ENCODE measurements at places on chromosomes 2 and 18.

GRCh38 chr2:226185616-226186211 is 613.9 kb downstream of the IRS1 start:
- DNase-seq = peak; percentile 38

- no peak for DNase-seq
These were observed 49.4 kb upstream of the CWC22 start for GRCh38 chr2:180056367-180057118.

- no peak for DNase-seq
These were observed 27.1 kb upstream of the RHOB start for GRCh38 chr2:20419752-20420151.

GRCh38 chr2:69979902-69980807 is 18.7 kb upstream of the ASPRV1 start:
- no peak for DNase-seq

GRCh38 chr2:102025583-102026267 is 34.0 kb downstream of the IL1R2 start:
- no peak for DNase-seq

DNA sequence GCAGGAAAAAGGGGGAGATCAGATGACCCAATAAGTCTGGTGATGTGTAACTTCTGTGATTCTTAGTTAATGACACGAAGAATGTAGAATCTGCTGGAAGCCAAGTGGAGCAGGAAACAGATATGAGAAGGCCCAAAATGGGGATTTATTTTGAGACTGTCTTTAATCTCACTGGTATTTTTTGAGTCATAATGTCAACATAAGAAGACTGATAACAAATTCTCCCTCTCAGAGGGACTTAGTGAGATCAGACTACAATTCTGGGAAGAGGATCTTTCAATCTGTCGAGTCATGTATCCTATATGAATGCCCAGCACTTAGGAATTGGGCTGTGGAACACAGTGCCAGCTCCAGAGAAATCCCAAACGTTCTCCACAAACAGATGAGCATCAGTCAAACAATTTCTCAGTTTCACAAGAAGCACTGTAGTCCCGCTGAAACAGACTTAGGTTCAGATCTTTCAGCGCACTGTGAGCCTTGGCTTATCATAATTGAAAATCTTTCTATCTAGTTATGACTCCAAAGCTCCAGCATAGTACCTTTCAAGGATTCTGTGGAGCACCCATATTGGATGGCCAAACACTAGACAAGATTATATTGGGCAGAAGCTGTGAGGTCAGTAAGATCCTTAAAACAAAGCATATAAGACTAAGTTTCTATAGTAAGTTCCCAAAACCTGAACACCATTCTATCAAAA is 738.2 kb downstream of the LRP1B start:
- peak; percentile 4 for DNase-seq

GRCh38 chr2:96967961-96968360 is 18.4 kb downstream of the FAM178B start:
- DNase-seq = no peak

DNA sequence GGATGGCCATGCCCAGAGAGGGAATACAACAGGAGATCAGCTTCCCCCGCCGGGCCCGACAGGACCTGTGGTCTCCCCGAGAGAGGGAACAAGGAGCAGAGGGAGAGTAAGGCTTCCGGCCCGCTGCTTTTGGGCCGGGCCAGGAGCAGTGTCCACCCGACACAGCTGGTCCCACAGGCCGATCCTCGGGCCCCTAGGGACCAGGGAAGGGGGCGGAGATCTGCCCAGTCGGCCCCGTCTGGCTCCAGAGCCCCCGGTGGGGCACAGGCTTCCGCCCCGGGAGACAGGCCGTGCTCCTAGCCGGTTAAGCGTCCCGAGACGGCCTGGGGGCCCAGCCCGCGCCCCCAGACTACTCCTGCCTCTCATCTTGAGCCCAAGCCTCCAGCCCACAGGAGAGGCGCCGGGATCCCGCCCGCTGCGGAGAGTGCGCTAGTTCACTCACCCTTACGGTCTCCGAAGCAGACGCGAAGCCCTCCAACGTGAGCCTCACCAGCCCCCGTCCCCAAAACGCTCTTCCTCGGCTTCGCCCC is at the start of gene MCFD2:
TSS of gene MCFD2 (minus strand) at position 526 of the 530 bp plus-strand sequence. CDS start 6,635 bp downstream, outside the sequence.
- no peak for DNase-seq

GRCh38 chr18:5451150-5451549 is 92.6 kb downstream of the EPB41L3 start:
- peak; percentile 35 for DNase-seq

DNA sequence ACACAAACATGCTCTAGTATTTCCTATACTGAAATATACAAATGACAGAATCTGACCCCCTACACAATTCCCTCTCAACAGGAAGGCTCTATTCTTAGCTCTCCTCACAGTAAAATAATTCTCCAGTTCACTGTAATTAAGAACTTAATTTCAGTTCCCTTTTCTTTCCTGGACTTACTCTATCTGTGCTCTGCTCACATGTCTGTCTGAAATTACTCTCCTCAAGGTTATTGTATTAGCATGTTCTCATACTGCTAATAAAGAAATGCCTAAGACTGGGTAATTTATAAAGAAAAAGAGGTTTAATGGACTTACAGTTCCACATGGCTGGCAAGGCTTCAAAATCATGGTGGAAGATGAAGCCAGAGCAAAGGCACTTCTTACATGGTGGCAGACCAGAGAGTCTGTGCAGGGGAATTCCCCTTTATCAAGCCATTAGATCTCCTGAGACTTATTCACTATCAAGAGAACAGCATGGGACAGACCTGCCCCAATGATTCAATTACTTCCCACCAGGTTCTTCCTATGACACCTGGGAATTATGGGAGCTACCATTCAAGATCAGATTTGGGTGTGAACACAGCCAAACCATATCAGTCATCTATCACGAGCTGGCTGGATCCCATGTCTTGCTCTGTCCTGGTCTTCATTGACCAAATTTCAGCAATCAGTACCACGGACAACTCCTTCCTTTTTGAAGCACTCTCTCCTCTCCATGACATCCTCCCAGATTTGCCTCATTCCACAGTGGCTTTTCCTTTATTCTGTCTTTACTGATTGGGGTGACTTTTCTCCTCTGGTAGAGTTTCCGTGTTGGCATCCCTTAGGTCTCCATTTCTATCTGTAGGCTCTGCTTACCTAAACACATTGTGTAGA is 110.9 kb downstream of the GALR1 start:
- DNase-seq = no peak

- no peak for DNase-seq
These were observed 76.6 kb downstream of the TLK1 start for GRCh38 chr2:171084128-171084527.

GRCh38 chr2:217947383-217948350 is 55.1 kb downstream of the TNS1 start:
- DNase-seq = no peak

- no peak for DNase-seq
These were observed 14.3 kb upstream of the MC5R start for GRCh38 chr18:13809531-13810255.

GRCh38 chr2:224038830-224039079 is 331 bp downstream of the SERPINE2 start:
- DNase-seq = no peak

- DNase-seq = no peak
These were observed 119.7 kb upstream of the XIRP2 start for GRCh38 chr2:166768393-166769123.

DNA sequence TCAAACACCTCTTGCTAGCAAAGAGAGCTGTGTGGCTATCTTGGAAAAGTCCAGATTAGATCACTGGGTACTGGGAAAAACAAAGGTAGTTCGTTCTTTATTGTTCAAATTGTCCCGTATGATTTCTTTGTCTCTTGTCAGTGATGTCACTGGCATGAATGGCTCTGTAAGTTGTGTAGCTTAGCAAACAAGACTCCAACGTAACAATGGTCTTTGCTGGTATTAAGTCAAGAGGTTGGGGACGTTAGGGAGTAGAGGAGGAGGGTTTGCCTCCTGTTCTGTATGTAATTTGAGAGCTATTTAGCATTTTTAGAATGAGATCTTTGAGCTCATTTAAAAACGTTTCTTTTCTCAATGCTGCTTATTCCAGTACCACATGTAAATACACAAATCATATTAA is 216.5 kb upstream of the SP5 start:
- no peak for DNase-seq

GRCh38 chr2:134083548-134083947 is 170.3 kb upstream of the MGAT5 start:
- peak; percentile 16 for DNase-seq

DNA sequence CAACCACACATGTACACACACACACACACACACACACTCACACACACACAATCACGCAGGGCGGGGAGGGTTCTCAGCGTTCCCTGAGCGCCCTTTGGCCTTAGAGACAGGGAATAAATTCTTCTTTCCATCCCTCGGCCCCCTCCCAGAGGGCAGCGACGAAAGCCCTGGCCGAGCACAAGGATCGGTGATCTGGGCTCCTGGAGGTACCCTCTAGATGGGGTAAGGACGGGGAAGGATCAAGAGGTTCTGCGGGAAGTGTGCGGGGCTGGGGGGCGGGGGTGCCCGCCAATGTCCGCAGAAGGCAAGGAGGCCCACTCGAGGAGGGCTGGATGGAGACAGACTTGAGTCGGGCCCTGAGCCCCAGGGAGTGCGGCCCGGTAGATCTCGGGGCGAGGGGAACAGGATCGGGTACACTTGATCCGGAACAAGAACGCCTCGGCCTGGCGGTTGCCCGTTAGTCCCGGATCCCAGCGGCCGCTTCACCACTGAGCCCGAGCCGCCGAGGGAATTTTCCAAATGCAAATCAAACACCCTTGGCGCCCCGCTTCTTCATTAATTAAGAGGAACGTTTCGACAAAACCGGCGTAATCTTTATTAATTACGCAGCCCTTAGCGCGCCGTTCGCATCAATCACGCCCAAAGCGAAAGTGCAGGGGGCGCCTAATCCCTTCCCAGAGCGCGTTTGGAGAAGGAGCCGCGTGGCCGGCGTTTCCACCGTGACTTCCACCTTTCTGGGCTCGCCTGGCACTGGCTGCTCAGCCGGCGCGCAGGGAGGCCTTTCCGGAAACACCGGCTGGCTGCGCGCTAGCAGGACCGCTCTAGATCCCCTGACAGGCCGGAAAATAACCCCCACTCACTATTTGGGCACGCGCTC is 7.0 kb upstream of the PAX3 start:
- peak; percentile 71 for DNase-seq

GRCh38 chr2:44134848-44135247 is 33.8 kb upstream of the PPM1B start:
- no peak for DNase-seq

- no peak for DNase-seq
These were observed 34.3 kb downstream of the FAM168B start for GRCh38 chr2:131058920-131059319.

- no peak for DNase-seq
These were observed 70.5 kb downstream of the CSRNP3 start for GRCh38 chr2:165539985-165540384.

DNA sequence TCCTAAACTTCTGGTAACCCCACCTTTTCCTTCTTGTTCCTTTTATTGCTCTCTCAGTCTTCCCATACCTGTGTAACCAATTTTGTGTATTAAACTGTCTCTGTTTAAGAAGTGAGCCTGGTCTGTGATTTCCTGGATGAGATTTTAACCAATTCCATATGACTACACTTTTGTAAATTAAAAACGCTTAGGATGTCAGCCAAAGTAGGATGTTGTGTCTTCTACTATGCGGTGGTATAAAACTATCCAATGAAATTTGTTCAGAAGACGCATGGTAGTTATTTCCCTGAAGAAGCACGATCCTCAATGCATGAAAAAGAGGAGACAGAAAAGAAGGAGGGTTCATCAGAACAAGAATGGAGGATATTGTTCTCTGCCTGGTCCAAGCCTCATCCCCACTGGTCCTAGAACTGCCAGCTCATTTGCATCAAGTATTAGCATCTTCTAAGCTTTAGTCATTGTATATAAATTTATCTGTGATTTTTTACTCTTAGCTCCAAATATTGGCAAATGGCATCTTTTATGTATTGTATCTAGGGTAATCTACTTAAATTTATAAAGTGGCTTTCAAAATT is 127.4 kb downstream of the TGIF1 start:
- DNase-seq = no peak

- peak; percentile 44 for DNase-seq
These were observed 828 bp downstream of the CIB4 start for GRCh38 chr2:26640331-26640745.

DNA sequence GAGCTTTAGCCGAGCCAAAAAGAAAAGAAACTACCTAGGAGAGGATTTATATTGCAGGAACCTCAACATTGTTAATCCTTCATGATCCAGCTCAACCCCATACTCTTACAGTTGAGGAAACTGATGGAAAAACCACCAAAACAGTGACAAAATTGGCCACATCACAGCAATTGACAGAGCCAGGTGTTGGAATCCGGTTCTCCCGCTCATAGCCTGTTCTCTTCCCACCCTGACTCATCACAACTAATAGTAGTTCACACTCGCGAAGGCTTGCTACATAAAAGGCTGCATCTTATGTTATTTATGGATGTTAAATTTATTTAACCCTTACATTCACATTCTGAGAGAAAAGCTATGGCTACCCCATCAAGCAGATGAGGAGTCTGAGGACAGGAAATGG is 33.7 kb downstream of the SLC9A4 start:
- no peak for DNase-seq

GRCh38 chr18:79545736-79546171 is 133.8 kb upstream of the CTDP1 start:
- no peak for DNase-seq

- no peak for DNase-seq
These were observed 16.5 kb upstream of the SPTBN1 start for GRCh38 chr2:54439582-54439981.

DNA sequence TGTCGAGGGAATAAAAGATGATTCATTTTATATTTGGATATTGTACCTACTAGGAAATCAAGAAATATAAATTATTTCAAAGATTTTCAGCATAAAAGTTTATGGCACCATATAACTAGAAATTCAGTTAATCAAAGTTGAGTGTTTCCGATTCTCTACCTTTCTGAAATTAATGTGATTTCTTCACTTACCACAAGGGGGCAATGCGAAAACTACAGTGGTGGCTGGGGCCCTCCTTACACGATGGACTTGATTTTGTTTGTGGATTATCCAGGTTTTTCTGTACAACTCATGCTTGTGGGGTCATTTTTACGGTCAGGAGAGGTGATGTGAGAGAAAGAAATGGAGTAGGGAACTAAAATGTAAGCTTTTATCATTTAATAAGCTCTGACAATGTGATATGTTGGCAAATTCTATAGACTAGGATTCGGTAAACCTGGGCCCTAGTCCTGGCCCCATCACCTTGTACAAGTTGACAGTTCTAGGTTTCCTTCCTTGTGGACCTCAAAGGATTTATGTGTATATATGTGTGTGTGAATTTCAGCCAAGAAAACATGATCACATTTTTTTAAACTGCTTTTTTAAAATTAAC is 47.6 kb downstream of the G6PC2 start:
- peak; percentile 12 for DNase-seq

DNA sequence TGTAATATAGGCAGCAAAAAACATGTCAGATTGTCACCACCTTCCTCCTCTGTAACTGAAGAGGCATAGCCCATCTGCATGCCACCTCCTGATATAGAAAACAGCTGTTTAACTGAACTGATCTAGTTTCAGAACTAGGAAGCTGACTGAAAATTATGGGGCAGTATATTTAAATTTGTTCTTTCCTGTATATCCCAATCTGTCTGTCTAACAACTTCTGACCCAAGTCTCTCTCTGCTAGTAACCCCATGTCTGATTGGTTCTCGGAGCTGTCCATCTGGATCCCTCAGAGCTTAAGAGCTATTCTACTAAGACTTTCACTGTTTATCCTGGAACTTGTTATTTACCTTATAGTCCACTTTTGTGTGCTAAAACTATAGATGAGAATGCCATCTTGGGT is 68.2 kb upstream of the SLC35G4 start:
- DNase-seq = no peak

GRCh38 chr2:177072090-177072489 is 140.5 kb upstream of the HNRNPA3 start:
- DNase-seq = no peak
